Activated CD4-positive, alpha-beta T cell treated with anti-CD3 and anti-CD28 coated beads, Interleukin-2, amount 10 ng/mL, durations not matched to agents 7 days and 5 days (primary cell): ENCODE measurements at places on chromosomes 5 and 9.

GRCh38 chr5:5384660-5385330, 37.7 kb upstream of the ICE1 start:
- DNase-seq: no peak

DNA sequence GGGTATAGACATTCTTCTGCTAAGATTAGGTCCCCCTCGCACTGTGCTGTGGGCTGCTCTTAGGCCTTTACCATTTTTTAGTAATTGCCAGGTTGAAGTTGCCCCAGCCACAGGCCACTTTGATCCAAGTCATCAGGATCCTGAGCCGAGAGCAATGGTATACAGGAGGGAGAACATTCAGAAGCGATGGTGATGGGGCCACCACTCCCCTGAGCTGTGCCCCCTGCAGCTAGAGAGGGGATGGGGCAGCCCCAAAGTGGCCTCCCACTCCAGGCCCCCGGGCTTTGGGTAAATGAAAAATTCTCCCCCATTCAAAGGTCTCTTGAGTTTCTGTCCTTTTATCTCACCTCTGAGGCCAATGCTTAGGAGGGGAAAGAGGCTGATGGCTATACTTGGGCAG, 59.4 kb downstream of the MACROH2A1 start:
- no peak for DNase-seq

DNA sequence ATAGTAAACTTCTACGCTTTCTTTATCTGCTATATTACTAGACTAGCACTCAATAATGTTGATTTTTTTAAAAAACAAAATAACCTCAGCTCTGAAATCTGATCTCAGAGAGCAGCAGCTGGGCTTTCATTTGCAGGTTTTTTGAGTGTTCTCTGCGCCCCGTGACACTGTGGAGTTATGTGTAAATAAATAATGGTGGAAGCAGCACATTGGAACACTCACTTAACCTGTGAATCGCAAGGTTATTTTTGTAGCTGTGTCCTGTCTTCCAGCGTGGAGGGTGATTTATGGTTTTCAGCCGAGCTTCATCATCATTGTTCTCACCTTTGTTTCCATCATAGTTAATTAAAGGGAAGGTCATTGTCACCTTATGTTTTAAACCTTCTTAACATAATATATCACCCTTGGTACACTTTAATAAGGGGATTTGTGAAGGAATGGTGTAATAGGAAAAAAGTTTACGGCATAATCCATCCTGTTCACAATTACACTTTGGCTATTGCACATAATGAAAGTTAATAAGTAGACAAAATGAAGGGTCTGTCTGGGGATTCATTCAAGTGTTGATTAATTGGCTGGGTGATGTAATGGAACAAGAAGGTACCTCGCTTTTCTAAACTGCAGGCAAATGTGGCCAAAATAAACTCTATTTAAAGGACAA, 493.3 kb upstream of the ADAMTS16 start:
- DNase-seq: no peak

DNA sequence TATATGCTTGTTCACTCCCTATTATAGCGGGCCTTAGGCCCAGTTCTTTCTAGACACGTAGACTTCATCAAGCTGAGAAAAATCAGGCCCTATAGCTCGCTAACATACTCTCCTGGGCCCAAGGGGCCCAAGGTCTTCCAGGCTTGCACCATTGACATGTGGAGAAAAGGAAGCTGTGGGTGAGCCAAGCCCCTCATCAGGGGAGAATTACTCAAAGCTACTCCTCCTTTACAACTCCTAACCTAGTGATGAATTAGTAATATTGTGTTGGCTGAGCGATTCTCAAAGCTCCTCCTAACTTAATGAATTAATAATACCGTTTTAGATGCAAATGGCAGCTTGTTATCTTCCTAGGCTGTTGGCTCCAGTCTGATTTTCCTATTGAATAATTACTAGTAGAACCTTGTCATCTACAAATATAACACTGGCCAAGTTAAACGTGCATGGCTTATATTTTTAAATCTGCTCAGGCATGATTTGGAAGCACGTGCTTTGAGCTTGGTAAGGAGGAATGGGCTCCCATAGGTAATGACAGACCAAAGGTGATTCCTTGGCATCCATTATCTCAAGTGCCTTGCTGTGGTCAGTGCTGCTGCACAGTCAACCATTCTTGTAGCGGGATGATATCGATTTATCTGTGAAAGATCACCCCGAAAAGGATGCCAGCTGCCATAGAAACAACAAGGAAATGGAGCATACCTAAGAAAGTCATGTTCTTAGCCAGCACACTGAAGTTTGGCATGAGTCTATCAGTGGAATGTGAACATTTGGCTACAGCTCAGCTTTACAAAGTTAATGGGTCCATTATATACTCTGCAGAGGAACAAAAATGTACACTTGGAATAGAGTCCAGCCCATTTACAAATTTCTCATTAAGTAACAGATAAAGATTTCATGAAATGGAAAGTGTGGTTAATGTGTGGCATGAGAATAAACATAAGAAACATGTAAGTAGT, 23.8 kb downstream of the LVRN start:
- DNase-seq: no peak
